ENCODE measurements at places on chromosomes 6 and 20.

- DNase-seq = no peak
These were observed 248.7 kb upstream of the ASCC3 start for GRCh38 chr6:101129851-101130250.

- DNase-seq = no peak
These were observed 23.1 kb upstream of the VIP start for GRCh38 chr6:152727507-152727906.

- DNase-seq = no peak
These were observed 164.9 kb upstream of the RREB1 start for GRCh38 chr6:6942831-6943230.

DNA sequence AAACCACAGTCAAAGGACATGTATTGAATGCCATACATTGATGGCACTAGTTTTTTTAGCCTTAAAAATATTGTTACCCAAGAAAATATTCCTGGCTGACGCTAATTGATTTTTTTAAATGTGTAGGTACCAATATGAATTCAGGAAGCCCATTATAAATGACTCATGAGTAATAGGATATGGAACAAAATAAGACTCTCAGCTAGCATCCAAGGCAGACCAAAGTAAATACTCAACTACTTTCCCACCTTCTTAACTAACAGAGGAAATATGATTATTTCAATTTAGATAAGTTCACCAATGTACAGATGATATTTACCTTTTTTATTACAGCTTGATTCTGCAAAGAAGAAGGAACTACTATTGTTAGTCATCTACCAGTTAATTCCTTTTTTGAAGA is 43.2 kb upstream of the TXNDC5 start:
- DNase-seq = no peak

- DNase-seq = no peak
These were observed 257.7 kb upstream of the CDYL start for GRCh38 chr6:4518506-4518905.

DNA sequence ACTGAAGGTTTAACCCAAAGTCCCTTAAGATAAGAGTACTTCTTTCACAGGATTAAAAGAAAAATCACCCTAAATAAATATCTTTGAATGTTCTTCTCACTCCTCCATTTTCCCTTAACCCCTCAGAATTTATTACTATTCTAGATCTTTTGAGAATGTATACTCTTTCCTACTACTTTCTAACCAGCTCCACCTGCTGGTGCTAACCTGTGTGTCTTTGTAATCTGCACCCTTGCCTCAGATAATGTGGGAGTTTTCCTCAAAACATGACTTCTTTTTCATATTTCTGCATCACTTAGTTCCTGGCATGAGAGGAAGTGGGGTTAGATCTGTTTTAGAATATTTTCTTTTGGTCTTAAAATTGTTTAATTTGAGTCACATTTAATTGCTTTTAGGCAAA is 394.2 kb downstream of the BMP2 start:
- DNase-seq = no peak

GRCh38 chr6:169993861-169994481 is 242.5 kb downstream of the ERMARD start:
- DNase-seq = no peak

All from effector memory CD4-positive, alpha-beta T cell (primary cell).